ENCODE measurements at places on chromosomes 7 and 10. TPM values are rescaled to one million over a fixed set of nuclear protein-coding genes. Genes with fewer than 3 reads are reported as not detected.

Gene ZNF239
- 3.3 TPM for total RNA-seq

DNA sequence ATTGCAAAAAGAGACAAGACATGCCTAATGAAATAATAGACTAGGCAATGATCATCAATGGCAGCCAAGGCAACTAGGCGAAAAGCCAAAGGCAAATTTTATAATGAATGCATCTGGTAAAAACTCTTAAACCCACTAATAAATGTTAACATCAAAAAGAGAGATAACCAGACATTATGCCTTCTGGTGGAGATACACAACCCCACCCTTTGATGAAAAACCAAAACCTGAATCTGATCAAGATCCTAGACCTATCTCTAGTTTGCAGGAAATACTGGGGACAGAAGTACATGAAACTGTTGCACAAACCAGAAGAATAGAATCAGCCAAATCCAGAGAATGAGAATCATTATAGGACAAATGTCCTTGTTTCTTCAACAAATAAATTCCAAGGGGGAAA lies 22.0 kb upstream of the GSAP start:
- no peaks in the 10 kb centered on the region for H3K4me1 ChIP-seq
- no peaks in the 10 kb centered on the region for H3K27me3 ChIP-seq
- DNase-seq, result no peak
- H3K36me3 ChIP-seq, result no peaks in the 10 kb centered on the region

Gene NT5C2
- 102 TPM for total RNA-seq

Gene SEMA4G
- 1.5 TPM for total RNA-seq

DNA sequence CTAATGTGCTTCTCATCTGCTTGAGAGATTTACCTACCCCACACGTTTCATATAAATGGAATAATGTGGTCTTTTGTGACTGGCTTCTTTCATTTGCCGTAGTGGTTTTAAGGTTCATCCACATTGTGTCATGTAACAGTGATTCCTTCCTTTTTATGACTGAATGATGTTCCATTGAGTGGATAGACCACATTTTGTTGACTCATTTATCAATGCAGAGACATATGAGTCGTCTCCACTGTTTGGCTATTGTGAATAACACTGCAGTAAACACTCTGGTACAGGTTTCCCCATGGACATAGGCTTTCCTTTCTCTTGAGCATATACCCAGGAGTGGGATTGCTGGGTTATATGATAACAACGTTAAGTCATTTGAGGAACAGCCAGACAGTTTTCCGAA lies 2.0 kb upstream of the AOC1 start:
- no peaks in the 10 kb centered on the region for H3K36me3 ChIP-seq
- H3K4me1 ChIP-seq, result no peaks in the 10 kb centered on the region
- no peak for DNase-seq
- no peak overlapping the region for H3K4me3 ChIP-seq

DNA sequence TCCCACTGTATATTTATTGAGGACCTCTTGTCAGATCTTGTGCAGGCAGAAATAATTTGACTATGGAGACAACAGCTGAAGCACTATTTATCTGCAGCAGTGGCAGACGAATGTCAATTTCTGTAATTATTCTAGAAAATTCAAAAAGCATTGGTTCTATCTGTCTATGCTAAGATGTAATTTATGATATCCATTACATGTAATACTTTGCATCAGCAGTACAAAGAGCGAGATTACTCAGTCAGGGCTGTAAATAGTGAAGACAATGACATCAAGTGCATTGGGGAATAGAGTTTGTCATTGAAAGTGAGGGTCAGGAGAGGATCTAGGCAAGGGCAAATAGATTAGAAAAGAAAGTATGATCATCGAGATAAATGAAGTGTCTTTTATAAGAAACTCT lies 508.2 kb downstream of the ZWINT start:
- no peaks in the 10 kb centered on the region for H3K4me1 ChIP-seq
- H3K27ac ChIP-seq, result no peak overlapping the region
- H3K27me3 ChIP-seq, result no peaks in the 10 kb centered on the region
- H3K4me3 ChIP-seq, result no peak overlapping the region
- no peaks in the 10 kb centered on the region for H3K36me3 ChIP-seq

GRCh38 chr7:39703144-39703543 lies 79.8 kb downstream of the RALA start:
- H3K27me3 ChIP-seq, result no peaks in the 10 kb centered on the region
- H3K36me3 ChIP-seq, result peaks cover 2% of the 10 kb centered on the region
- H3K27ac ChIP-seq, result no peak overlapping the region
- H3K4me3 ChIP-seq, result no peak overlapping the region

Gene LRMDA
- 17.9 TPM for total RNA-seq

Data from aorta (tissue), 5 donors.